ENCODE measurements at places on chromosomes 12 and 14.

DNA sequence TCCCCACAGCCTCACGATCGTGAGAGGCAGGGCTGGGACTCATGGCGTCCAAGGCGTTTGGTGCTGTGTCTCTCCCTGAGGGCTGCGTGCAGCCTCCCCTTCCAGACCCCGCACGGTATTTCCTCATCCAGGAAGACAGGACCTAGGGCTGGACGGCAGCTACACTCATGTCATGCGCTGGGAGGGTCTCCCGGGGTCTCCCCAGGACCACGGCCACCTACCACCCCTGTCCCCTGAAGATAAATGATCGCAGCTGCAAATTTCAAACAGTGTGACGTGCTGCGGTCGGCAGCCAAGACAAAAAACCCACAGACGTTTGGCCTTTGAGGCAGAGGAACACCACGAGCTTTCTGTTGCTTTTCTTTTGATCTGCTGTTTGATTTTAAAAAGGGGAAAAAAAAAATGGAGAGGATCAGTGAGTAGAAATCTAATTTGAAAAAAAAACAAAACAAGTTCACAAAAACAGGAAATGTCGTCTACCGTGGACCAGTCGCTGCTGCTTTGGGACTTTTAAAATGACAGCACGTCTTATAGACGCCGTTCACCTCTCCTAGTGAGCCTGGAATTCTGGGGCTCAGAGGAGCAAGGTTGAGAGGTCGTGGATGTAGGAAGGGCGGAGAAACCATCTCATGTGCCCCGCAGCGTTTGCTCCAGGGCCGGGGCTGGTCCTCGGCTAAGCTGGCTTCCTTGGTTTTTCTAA is 237.6 kb downstream of the SLC41A2 start:
- peak; percentile 80 for DNase-seq

GRCh38 chr12:18320036-18320617 is 58.8 kb downstream of the PIK3C2G start:
- DNase-seq: no peak

DNA sequence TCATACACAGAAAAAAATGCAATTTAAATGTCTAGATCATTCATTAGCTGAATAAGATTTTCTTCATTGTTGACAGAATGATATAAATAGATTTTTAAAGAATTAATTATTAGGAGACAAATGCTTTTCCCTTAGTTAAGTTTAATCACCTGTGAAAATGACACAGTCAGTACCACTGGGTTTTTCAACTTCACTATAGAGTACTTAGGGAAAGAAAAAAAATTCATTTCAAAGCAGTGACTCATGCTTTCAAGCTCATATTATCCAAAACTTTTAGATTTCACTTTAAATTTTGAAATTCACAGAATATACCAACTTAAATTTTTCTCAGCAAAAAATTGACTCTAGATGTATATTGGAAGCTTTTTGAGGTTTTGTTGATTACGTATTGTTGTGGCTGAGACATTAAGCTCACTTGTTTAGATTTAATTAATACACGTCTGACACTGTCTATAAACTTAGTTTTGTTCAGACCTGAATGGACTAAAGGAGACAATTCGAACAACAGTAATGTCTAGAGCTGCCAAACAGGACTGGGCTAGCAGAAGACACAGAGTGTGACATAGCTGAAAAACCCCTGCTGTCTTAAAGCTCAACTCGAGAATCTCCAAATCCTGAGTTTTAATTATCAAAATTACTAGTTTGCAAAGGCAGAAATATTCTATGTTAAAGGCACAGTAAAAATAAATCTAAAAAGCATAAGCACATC is 1.6 kb downstream of the MGAT4C start:
- no peak for DNase-seq

DNA sequence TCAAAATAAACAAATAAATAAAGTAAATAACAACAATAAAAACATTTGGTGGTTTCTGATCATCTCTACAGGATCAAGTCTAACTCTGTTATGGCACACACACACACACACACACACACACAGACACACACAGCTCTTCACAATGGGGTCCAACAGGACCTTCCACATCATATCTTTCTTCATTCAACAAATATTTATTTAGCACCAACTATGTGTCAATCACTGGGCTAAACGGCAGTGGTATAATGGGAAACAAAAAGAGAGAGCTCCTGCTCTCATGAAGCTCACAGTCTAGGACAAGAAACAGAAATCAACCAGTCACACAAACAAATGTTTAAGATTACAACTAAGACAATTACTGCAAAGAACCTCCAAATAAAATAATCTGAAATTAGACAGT is 9.3 kb downstream of the PPP1R13B start:
- DNase-seq: no peak

GRCh38 chr14:76834241-76834661 is 8.0 kb downstream of the LRRC74A start:
- no peak for DNase-seq

GRCh38 chr12:6049587-6049986 is 74.9 kb downstream of the VWF start:
- DNase-seq: no peak

DNA sequence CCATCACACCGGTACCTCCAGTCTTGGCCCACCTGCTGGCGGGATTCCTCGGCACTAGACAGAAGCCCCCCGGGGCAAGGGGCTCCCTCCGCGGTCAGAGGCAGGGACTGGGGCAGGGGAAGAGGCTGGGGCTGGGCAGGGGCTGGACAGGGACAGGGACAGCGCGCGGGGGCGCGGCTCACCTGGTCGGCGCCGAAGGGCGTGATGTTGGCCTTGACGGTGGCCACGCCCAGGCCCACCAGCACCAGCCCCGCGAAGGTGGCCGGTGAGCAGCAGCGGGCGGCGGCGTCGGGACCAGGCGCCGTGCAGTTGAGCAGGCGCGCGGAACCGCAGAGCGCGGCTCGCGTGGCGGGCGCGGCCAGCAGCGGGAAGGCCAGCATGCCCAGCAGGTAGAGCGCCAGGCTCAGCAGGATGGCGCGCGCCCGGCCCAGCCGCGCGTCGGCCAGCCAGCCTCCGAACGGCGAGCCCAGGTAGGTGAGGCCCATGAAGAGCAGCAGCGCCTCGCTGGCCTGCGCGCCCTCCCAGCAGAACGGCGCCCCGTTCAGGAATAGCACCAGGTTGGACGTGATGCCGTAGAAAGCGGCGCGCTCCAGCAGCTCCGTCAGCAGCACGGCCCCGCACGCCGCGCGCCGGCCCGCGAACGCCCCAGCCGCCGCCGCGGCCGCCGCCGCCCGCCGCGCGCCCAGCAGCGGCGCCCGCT is 392 bp downstream of the SLC15A4 start:
- no peak for DNase-seq

DNA sequence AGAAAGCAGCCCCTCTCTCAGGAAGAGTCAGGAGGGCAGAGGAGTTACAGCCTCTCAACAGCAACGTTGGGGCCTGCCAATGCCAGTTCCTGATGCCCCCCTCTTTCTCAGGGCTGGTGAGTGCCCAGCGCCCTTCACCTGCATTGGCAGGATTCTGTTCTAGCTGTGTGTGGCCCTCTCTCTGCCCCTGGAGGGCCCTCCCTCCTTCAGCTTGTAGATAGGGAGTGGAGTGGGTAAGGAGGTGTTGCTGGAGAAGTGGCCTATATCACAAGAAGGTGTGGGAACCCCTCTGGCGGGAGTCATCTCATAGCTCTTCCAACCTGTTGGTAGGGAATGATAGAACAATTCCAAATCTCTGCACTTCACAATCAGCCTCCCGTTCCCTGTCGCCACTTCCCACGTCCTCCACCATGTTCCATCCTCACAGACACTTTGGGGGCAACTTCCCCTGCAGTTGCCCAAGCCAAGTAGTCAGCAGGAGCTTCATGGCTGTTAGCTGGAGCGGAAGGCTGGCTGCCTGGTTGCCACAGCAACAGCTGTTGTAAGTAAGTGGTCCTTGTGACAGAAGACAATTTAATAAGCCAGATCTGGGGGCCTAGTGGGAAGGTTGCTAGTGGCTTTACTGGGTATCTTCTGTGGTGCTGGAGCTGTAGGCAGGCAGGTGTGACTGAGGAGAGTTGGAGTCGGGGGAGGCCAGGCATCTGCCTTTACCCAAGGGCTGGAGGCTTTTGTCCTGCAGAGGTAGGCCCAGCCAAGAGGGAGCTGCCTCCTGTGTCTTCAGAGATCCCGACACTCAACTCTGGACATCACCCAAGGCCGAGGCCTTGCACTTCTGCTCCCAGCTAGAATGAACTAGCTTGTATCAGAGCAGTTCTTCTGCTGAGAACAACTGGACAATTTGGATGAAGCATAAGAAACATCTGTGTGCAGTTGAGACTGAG is 38.4 kb downstream of the GALNT16 start:
- DNase-seq: no peak

- DNase-seq: no peak
These were observed 19.2 kb downstream of the DDX51 start for GRCh38 chr12:132124766-132125425.

- no peak for DNase-seq
These were observed 17.4 kb upstream of the SLC10A1 start for GRCh38 chr14:69814397-69814796.

GRCh38 chr12:49413010-49413409 is 45.7 kb downstream of the SPATS2 start:
- no peak for DNase-seq

DNA sequence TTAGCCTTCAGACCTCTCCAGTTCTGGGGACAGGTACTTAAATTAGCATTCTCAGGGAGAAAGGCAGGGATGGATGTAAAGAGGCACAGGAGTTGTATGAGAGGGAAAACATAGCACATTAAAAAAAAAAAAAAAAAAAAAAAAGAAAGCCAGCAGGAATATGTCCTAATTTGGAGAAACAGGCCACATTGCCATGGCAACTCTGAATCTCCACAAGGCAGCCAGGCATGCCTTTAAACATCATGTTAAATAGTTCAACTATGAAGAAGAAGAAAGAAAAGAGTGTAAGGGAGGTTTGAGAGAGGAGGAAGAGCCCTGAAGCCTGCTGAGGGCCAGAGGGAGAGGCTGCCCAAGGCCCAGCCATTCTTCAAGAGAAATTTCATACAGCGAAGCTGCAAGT is 145.8 kb downstream of the GRIN2B start:
- no peak for DNase-seq
